Nasal cavity respiratory epithelium epithelial cell of viscerocranial mucosa (primary cell): ENCODE measurements at places on chromosomes 7 and 10. TPM values are rescaled to one million over a fixed set of nuclear protein-coding genes. Genes with fewer than 3 reads are reported as not detected.

Gene HKDC1
- 2.4 and 14.7 TPM in 2 replicates for total RNA-seq

Gene HHEX
- under 0.01 and 0.28 TPM in 2 replicates for total RNA-seq

Gene PIK3AP1
- total RNA-seq, result 0.64 and 1.0 TPM in 2 replicates

Gene LRRN3
- not detected in 2 replicates for total RNA-seq

Gene ANXA8
- 37.3 and 267 TPM in 2 replicates for total RNA-seq

Gene C10orf95
- 2.1 and 4.4 TPM in 2 replicates for total RNA-seq

Gene ARPC1A
- 141 and 239 TPM in 2 replicates for total RNA-seq

Gene HGF
- not detected in 2 replicates for total RNA-seq

Gene LHFPL3
- total RNA-seq, result not detected in 2 replicates

Gene NEUROG3
- total RNA-seq, result not detected in 2 replicates

Gene PALD1
- total RNA-seq, result 0.28 and 0.34 TPM in 2 replicates

Gene ASIC3
- total RNA-seq, result 0.28 and 0.34 TPM in 2 replicates

Gene PODXL
- total RNA-seq, result 0.34 and 0.50 TPM in 2 replicates

Gene RNF133
- total RNA-seq, result 0.07 TPM in 1 of 2 replicates, not detected in the other

Gene ELMO1
- total RNA-seq, result 0.14 TPM in 1 of 2 replicates, not detected in the other

Gene BHLHA15
- 0.93 and 9.9 TPM in 2 replicates for total RNA-seq

Gene SOSTDC1
- not detected in 2 replicates for total RNA-seq

Gene NYAP1
- 0.34 and 0.64 TPM in 2 replicates for total RNA-seq

Gene SMKR1
- total RNA-seq, result 0.43 and 2.4 TPM in 2 replicates

Gene GPRIN2
- 1.4 and 7.8 TPM in 2 replicates for total RNA-seq

Gene EBF3
- not detected in 2 replicates for total RNA-seq

Gene FGFBP3
- 0.21 and 0.34 TPM in 2 replicates for total RNA-seq

Gene INTS1
- total RNA-seq, result 23.2 and 55.6 TPM in 2 replicates

Gene SLC13A1
- not detected in 2 replicates for total RNA-seq

Gene SYT15
- under 0.01 and 0.14 TPM in 2 replicates for total RNA-seq

Gene TAS2R4
- 1.0 and 6.4 TPM in 2 replicates for total RNA-seq

Gene NUPR2
- not detected in 2 replicates for total RNA-seq

Gene HTR5A
- not detected in 2 replicates for total RNA-seq

Gene HYAL4
- under 0.01 and 0.14 TPM in 2 replicates for total RNA-seq

Gene MRPS17
- total RNA-seq, result 33.7 and 69.0 TPM in 2 replicates

Gene MTPN
- 135 and 182 TPM in 2 replicates for total RNA-seq

Gene MRC1
- total RNA-seq, result not detected in 2 replicates

Gene SPDYE16
- total RNA-seq, result not detected in 2 replicates

Gene CAMK1D
- total RNA-seq, result 1.0 and 16.0 TPM in 2 replicates

Gene ACSM6
- not detected in 2 replicates for total RNA-seq

Gene FGFR2
- total RNA-seq, result 20.2 and 35.2 TPM in 2 replicates

Gene CALD1
- total RNA-seq, result 209 and 322 TPM in 2 replicates

Gene DNA2
- total RNA-seq, result 4.8 and 5.1 TPM in 2 replicates

Gene ABCB1
- not detected in 2 replicates for total RNA-seq

Gene MBLAC1
- total RNA-seq, result 1.00 and 1.0 TPM in 2 replicates

Gene AOAH
- total RNA-seq, result not detected in 2 replicates

Gene LEP
- under 0.01 and 0.28 TPM in 2 replicates for total RNA-seq

Gene SGPL1
- 129 and 145 TPM in 2 replicates for total RNA-seq

Gene ATP5F1C
- 165 and 170 TPM in 2 replicates for total RNA-seq

Gene MET
- 265 and 276 TPM in 2 replicates for total RNA-seq

Gene ADCYAP1R1
- total RNA-seq, result not detected in 2 replicates

Gene RTKN2
- total RNA-seq, result under 0.01 and 1.7 TPM in 2 replicates

Gene VPS37D
- total RNA-seq, result 1.0 and 1.3 TPM in 2 replicates

Gene SPDYE2B
- not detected in 2 replicates for total RNA-seq

Gene DGKB
- 0.21 TPM in 1 of 2 replicates, not detected in the other for total RNA-seq

Gene ITGB8
- 7.9 and 80.3 TPM in 2 replicates for total RNA-seq

Gene INA
- 0.07 and 0.34 TPM in 2 replicates for total RNA-seq

Gene UNCX
- not detected in 2 replicates for total RNA-seq
